ENCODE measurements at places on chromosomes 7 and 10.

DNA sequence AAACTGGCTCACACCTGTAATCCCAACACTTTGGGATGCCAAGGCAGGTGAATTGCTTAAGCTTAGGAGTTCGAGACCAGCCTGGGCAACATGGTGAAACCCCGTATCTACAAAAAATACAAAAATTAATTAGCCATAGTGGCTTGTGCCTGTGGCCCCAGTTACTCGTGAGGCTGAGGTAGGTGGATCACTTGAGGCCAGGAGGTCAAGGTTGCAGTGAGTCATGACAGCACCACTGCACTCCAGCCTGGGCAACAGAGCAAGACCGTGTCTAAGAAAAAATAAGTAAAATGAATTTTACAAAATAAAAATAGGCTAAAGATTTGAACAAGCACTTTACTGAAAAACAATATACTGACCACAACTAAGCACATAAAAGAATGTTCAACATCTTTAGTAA, 9.8 kb upstream of the ORC5 start:
- no peak for DNase-seq

DNA sequence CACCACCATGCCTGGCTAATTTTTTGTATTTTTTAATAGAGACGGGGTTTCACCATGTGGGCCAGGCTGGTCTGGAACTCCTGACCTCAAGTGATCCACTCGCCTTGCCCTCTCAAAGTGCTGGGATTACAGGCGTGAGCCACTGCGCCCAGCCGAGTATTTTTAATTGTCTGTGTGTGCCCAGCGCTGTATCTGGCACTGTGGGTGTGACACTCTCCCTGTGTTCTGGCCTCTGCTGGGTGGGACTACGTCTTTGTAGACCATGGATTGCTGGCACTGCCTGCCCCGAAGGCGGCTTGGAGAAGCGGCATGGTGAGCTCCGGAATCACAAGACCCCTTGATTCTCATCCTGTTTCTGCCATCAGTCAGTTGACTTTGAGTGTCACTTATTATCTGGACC, 136.2 kb downstream of the CDH23 start:
- DNase-seq, result no peak

- DNase-seq, result no peak
These were observed 70.5 kb upstream of the ABI1 start for GRCh38 chr10:26931223-26931622.

- DNase-seq, result no peak
These were observed 15.5 kb upstream of the PHYH start for GRCh38 chr10:13315361-13315760.

GRCh38 chr10:1233031-1233430, 176.8 kb downstream of the WDR37 start:
- no peak for DNase-seq

DNA sequence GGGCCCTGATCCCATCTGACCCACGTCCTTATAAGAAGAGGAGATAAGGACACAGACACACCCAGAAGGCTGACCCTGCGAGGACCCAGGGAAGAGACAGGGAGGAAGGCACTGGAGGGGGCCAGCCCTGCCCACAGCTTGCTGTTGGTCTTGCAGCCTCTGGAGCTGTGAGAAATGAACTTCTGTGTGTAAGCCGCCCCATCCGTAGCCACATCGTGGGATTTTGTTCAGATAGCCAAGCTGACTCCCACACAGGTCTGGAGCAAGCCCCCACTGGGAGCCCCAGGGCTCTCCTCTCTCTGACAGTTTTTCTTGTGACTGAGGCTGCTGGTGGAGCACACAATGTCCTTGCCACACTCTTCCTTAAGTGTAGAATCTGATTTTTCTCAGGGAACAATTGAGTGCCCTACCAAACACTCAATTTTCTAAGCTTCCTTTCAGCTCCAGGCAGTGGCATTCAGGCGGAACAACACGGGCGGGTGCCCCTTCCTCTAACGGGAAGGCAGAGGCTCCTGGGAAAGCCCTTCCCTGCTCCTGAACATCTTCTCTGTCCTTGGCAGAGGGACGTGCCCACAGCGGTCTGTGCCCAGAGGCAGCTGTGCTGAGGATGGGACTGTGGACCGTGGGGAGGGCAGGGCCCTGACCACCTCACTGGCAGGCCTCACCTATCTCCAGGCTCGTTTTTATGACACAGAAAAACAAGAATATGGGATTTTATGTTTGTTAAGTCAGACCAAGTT, 160.6 kb upstream of the SHH start:
- no peak for DNase-seq

DNA sequence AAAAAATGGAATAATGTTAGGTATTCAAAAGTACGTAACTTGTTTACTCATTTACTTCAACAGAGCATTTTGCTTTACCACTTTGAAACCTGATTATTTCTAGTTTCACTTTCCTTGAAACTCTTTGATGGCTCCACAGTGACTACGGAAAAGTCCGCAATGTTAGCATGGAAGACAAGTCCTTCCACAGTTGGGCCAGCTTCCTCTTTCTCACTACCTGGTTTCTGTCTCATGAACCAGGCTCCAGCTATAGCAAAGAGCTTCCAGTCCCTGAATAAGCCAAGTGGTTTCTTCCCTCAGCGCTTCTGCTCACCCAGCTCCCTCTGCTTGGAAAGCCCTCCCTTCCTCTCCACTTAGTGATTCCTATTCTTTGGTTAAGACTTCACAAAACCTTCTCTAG, 44.8 kb upstream of the SLC16A12 start:
- no peak for DNase-seq

GRCh38 chr10:59176241-59177030, at the start of gene PHYHIPL:
PHYHIPL (plus strand) TSS chr10:59176643; CDS start chr10:59176854, 211 bp downstream.
- DNase-seq, result peak; percentile 42

DNA sequence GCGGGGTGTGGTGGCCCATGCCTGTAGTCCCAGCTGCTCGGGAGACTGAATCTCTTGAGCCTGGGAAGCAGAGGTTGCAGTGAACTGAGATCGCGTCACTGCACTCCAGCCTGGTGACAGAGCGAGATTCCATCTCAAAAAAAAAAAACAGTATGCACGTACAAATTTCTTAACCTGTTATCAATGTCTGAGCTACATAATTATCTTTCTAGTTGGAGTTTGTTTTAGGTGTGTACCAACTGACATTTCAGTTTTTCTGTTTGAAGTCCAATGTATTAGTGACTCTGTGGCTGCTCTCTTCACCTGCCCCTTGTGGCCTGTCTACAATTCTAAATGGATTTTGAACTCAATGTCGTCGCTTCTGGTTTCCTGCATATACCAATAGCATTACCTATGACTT, 40.3 kb downstream of the CD36 start:
- DNase-seq, result no peak

- DNase-seq, result no peak
These were observed 20.5 kb upstream of the CRYGN start for GRCh38 chr7:151460474-151460855.

DNA sequence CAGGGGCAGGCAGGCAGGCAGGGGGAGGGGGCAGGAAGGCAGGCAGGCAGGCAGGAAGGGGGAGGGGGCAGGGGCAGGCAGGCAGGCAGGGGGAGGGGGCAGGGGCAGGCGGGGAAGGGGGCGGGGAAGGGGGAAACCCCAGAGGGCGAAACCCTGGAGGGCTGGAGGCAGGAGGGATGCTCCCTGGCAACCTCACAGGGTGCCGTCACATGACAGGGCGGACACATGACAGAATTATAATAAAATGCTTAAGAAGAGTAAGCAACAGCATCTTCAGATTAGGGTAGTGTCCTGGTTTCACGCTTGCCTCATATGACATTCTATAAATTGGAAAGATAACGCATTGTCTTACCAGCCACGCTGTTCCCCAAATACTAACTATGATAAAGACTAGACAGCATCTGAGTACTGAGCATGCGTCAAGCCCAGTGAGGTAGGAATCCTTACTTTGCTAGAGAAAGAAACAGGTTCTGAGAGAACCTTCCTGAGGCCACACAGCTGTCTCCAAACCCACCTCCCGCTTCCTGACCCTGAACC, 131.6 kb downstream of the DIP2C start:
- DNase-seq, result no peak

GRCh38 chr7:66426996-66427395, 201.7 kb upstream of the KCTD7 start:
- no peak for DNase-seq

GRCh38 chr10:61100887-61101286, 156.9 kb upstream of the RHOBTB1 start:
- DNase-seq, result peak; percentile 81

DNA sequence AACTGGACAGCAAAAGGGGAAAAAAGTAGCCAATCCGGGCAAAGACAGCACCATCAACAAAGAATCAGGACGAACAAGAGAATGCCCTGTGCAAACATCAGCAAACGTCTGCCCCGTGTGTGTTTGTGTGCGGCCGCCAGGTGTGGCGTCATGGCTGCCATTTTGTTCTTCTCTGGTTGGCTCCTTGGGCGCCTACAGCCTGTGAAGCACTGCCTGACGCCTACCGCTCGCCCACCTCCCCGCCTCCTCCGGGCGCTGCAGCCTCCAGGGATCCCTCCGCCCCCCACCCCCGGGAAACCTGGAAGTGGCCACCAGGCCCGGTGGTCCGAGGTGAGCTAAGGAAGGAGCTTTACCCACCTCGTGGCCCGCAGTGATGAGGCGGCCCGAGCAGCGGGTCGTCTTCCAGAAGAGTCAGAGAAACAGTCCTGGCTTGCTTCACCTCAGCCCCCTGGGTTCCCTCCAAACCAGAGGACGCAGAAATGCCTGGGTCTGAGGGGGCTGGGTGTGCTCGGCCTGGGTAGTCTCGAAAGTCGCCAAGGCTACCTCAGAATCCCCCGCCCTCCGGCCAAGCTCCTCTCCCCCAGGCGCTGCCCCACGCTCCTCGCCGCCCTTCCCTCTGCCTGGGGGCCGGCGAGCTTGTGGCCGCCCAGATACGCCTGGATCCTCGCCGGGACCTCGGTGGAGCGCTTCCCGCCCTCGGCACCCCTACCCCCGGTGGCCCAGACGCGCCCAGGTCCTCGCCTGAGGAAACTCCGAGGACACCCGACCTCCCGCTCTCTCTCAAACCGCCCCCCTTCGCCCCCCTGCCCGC, 61.8 kb upstream of the IL6 start:
- no peak for DNase-seq

GRCh38 chr10:24136070-24136469, 72.9 kb upstream of the KIAA1217 start:
- no peak for DNase-seq

DNA sequence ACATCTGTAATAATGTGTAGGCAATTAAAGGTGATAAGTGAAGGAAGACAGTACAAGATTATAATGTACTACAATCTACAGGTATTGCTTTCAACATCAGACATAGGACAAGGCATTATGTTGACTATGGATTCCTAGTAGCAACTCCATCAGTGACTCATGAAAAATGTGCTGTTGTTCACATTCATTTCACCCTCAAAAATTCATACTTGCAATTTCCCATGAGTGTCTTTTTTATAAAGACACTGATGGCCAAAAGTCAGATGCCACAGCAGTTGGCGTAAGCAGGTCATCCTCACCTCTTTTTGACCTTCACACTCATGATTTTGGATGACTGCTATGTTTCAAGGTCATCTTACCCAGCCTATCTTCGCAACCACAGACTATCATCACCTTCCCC, 100.0 kb upstream of the AMPH start:
- DNase-seq, result no peak

DNA sequence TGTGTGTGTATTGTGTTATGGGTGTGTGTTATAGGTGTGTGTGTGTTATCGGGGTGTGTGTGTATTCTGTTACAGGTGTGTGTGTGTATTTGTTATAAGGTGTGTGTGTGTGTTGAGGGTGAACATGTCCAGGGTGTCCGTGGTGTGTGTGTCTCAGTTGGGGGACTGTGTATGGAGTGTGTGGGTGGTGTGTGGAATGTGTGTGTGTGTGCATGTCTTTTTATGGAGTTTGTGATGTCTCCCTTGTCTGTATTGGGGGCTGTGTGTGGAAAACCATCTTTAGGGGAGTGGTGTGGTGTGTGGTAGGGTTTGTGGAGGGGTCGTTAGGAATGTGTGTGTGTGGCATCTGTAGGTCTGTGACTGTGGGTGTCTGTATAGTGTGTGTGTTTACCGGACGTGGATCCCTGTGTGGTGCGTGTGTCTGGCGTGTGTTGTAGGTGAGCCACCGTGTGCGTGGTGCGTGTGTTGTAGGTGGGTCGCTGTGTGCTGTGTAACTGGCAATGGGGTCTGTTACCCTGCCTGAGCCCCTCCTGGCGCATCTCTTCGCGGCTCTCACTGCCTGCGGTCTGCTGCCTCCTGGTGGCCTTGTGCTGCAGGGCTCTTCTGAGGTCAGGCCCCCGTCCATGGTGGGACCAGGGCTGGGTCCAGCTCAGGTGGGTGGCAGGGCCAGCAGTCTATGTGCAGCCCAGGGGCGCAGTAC, 61.7 kb downstream of the PALD1 start:
- DNase-seq, result no peak

- no peak for DNase-seq
These were observed 29.6 kb upstream of the SOSTDC1 start for GRCh38 chr7:16494955-16495719.

DNA sequence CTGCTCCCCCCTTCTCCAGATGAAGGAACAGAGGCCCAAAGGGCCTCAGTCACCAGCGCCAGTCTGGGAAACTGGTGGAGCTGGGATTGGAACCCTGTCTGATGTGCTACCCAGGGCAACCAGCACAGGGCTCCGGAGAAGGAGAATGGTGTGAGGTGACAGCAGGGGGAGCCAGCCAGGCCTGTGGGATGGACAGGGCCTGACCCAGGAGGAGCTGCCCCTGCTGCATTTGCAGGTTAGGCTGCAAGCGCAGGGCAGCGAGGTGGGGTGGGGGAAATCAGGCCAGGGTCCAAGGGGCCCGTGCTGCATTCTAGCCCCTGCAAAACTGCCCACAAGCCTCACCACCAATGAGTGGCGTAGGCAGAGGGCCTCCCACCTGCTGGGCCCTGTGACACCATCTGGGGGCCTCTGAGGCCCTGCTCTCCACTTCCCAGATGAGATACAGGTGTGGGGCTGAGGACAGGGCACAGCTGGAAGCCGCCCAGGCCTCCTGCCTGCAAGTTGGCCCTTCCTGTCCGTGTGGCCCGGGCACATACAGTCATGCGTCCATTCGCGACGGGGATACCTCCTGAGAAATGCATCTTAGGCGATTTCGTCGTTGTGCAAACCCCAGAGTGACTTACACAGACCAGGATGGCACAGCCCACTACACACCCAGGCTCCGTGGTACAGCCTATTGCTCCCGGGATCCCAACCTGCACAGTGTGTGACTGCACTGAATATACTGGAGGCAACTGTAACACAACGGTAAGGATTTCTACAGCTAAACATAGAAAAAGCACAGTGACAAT, 45.3 kb downstream of the RASGEF1A start:
- DNase-seq, result no peak

DNA sequence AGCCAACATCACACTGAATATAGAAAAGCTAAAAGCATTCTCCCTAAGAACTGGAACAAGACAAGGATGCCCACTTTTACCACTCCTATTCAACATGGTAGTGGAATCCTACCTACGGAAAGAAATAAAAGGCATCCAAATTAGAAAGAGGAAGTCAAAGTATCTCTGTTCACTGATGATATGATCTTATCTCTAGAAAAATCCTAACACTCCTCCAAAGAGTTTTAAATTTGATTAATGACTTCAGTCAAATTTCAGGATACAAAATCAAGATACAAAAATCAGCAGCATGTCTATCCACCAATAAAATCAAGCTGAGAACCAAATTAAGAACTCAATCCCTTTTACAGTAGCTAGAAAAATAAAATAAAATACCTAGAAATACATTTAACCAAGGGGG, 35.3 kb upstream of the TNKS2 start:
- DNase-seq, result no peak

- peak; percentile 97 for DNase-seq
These were observed 562.6 kb upstream of the GALNT17 start for GRCh38 chr7:70569335-70569819.

All from NCI-H1694 (cell line).